Stromal cell of bone marrow (primary cell): ENCODE measurements at places on chromosomes 1 and 21.
A peak's percentile ranks its signal among the peaks of the same experiment; 100 is the strongest.

GRCh38 chr21:46119637-46120271, 21.8 kb downstream of the COL6A2 start:
- DNase-seq = no peak

- peak; percentile 28 for DNase-seq
These were observed 5.8 kb upstream of the TGFB2 start for GRCh38 chr1:218339267-218339831.

- DNase-seq = no peak
These were observed 11.4 kb upstream of the CFAP126 start for GRCh38 chr1:161379071-161379470.

- DNase-seq = no peak
These were observed 585.4 kb upstream of the PLXNA2 start for GRCh38 chr1:208829595-208829994.

GRCh38 chr1:76625886-76626678, 241.2 kb upstream of the ST6GALNAC5 start:
- no peak for DNase-seq

DNA sequence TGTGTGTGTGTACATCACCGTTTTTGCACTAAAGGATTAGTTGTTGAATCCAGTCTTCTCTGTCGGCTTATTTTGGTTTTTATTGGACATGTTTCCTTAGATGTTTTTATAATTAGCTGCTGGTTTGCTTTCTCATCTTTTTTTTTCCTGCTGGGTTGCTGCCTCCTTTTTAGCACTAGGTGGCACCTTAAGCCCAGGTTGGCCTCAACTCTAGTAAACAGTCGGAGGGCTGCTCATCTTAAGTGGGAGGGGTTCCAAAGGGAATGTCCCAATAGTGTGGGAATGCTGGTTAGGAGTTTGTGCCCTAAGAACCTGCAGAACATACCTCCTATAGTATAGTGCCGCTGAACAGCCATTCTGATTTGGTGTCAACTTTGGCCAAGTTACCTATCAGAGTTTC, 570.1 kb upstream of the CXADR start:
- DNase-seq = no peak

DNA sequence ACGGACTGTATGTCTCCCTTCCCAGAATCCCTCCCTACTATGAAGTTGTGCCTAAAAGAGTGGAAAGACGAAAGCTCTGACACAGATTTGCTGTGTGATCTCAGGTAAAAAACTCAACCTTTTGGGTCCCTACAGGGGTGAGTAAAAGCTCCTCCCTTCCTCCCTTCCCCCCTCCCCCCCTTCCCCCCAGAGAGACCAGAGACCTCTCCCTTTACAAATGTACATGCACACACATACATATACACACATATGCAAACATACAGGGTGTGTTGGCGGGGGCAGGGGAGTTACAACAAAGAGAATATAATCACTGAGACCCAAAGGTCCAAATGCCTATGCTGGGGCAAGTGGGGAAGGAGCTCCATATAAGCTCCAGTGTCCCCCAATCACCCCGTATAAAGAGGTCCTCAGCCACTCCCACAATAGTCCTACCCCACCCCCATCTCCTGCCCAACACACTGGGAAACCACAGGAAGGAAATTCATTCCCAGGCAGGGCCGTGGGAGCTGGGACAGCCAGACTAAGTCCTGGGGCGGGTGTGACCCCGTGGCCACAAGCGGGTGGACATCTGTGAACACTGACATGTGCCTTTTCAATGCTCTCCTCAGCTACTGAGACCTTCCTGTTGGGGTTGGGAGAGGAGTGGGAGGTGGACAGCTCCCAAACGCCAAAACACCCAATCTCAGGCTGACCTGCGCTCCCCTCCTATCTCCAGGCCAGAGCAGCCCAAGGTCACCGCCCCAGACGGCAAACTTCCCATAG, 2.0 kb downstream of the MEF2D start:
- DNase-seq = no peak
